ENCODE measurements at places on chromosomes 4 and X. TPM values are rescaled to one million over a fixed set of nuclear protein-coding genes. Genes with fewer than 3 reads are reported as not detected.

GRCh38 chr4:158169931-158170690 lies 2.7 kb downstream of the GASK1B start:
- DNase-seq = peak; percentile 86

GRCh38 chr4:79364061-79364460 lies 38.2 kb upstream of the NAA11 start:
- DNase-seq = no peak

- DNase-seq = no peak
These were observed 1278.6 kb downstream of the PCDH7 start for GRCh38 chr4:31998807-31999206.

DNA sequence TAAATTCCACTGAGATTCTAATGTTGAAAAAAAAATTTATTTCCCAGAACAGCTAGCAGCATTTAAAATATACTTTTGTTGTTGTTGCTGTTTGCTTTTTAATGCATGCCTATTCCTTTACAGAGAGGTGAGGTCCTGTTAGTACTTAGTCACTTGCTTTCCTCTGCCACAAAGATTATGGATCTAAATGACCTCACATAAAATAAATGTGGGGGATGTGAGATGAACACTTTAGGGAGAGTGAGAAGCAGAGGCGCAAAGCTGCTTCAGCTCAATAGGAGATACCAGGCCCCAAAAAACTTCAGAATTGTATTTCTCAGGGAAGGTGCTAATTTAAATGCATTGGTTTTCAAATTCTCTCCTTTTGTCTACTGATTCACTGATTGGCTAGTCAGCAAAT lies 4.0 kb downstream of the LDB2 start:
- no peak for DNase-seq

GRCh38 chrX:46727441-46727840 lies 31.5 kb downstream of the SLC9A7 start:
- DNase-seq = no peak

GRCh38 chrX:101488796-101489195 lies 3.5 kb downstream of the ARMCX4 start:
- DNase-seq = no peak

SSR4 gene
- polyA plus RNA-seq = 240 TPM

RAB40AL gene
- polyA plus RNA-seq = 0.25 TPM

GAGE12F gene
- not detected for polyA plus RNA-seq
